ENCODE measurements at places on chromosomes 1 and 21.

- no peak for DNase-seq
These were observed 34.0 kb upstream of the SLC19A1 start for GRCh38 chr21:45575993-45576837.

GRCh38 chr1:45275054-45275453 lies 51.6 kb upstream of the HPDL start:
- no peak for DNase-seq

DNA sequence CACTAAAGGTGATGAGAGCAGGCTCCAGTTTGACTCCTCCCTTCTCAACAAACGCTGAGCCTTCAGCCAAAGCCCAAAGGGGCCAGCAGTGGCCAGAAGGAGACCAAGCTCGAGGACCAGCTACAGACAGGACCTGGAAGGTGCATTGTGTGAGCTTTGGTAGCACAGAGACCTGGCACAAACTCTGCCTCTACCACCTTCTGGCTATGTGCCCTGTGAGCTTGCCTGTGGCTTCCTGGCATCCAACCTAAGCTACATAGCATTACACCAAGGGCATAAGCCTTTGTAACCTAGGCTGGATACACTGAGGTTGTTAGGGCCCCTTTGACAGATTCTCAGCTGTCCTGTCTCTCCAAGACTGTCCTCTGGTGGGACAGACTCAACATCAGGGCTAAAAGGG lies 6.6 kb upstream of the VWA5B1 start:
- DNase-seq = no peak

- DNase-seq = no peak
These were observed 66.1 kb downstream of the EPS15 start for GRCh38 chr1:51453010-51453409.

- DNase-seq = no peak
These were observed 246.4 kb upstream of the ADAMTS5 start for GRCh38 chr21:27213303-27213702.

DNA sequence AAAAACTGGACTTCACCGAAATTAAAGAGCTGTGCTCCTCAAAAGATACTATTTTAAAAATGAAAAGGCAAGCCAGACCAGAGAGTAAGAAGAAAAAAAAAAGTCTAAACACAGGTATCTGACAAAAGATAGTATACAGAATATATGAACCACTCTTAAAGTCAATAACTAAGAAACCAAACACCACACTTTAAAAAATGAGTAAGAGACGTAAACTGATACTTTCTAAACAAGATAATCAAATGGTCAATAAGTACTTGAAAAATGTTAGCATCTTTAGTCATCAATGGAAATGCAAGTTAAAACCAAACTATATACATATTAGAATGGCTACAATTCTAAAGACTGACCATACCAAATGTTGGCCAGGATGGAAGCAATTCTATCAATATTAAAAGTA lies 77.6 kb downstream of the EVI5 start:
- DNase-seq = no peak

DNA sequence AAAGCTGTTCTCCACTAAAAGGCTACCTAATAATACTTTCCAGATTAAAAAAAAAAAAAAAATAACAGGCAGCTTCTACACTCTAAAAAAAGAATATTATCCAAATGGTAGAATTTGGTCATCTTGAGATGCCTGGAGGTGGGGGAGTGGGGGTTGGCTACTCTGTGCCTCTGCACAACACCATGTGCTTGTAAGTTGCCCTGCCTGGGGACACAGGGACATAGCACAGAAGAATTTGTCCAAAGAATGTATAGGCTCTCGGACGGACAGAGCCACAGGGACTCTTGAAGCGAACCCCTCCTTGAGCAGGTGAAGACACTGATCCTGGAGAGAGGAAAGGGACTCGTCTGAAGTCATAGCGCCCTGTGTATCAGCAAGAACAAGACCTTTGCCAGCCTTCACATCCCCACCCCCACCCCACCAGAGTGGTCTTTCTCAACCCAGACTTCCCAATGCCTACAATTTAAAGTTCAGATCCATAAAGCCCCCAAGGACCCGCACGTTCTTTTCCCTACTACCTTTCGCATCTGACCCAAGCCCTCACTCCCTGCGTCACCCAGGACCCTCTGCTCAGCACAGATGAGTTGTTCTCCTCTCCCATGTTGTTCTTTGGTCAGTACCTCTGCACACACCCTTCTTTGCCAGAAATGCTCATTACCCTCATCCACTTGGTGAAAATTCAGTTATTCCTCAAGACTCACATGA lies 72.6 kb downstream of the LGR6 start:
- no peak for DNase-seq

DNA sequence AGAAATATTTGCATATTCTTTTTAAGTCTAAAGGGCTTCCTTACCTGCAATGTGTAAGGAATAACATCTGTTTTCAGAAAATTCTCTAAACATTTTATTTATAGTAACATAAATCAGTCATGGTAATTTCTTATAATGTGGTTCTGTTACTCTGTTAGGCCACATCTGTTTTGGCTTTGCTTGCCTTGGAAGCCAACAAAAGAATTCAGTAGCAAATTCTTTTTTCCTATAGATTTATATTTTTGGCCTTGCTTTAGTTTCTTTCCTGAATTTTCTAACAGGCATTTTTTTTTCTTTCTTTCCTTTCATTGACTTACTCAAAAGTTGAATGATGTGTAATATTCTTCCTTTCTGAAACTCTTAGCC lies 72.2 kb downstream of the OSBPL9 start:
- DNase-seq = no peak

- no peak for DNase-seq
These were observed 7.8 kb upstream of the ARTN start for GRCh38 chr1:43925846-43926245.

DNA sequence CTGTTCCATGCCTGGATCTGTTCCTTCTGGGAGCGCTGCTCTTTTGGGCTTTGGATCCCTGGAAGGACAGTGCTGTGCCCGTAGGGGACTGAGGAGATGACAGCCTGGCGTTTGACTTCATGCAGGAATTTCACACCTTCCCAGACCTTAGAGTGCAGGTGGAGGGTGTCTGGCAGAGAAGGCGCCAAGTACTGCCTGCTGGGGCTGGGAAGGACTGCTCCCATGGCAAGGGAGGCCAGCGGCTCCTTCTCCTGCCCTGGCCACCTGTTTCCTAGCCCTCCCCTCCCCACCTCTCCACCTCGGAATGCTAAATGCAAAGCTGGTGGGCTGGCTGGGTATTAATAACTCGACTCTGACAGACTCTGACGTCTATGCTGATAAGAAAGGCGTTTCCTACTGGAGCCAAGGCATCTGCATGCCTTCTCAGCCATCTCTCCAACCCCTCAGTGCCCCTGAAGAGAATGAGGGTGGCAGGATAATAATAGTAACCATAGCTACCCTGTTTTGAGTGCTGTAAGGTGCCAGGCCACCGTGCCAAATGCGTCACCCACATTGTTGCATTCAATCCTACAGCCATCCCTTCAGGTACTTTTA lies 17.5 kb upstream of the PDIK1L start:
- DNase-seq = no peak

GRCh38 chr21:27047658-27048314 lies 80.9 kb upstream of the ADAMTS5 start:
- no peak for DNase-seq

GRCh38 chr1:115890580-115890979 lies 49.7 kb upstream of the NHLH2 start:
- DNase-seq = no peak

DNA sequence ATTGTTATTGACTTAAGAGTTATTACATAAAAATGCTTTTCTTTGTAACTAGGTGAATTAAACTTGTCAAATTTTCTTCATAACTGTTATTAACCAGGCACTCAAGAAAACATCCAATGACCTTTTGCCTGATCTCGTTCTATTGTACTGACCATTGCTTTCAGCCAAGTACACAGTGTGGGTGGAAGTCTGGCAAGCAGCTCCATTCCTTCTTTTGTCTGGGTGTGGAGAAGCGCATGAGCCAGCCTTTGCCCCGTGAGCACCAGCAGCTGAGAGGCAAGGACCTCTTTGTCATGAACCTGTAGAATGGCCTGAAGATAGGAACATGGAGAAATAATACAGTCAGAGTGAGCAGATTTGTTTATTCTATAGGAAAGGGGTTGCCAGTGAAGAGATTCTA lies 57.5 kb downstream of the IARS2 start:
- DNase-seq = peak; percentile 74

GRCh38 chr1:10105484-10105883 lies 72.7 kb downstream of the UBE4B start:
- no peak for DNase-seq

- no peak for DNase-seq
These were observed 121.2 kb downstream of the PTPN14 start for GRCh38 chr1:214429951-214430770.

- DNase-seq = no peak
These were observed 146.4 kb downstream of the NOS1AP start for GRCh38 chr1:162215902-162216301.

DNA sequence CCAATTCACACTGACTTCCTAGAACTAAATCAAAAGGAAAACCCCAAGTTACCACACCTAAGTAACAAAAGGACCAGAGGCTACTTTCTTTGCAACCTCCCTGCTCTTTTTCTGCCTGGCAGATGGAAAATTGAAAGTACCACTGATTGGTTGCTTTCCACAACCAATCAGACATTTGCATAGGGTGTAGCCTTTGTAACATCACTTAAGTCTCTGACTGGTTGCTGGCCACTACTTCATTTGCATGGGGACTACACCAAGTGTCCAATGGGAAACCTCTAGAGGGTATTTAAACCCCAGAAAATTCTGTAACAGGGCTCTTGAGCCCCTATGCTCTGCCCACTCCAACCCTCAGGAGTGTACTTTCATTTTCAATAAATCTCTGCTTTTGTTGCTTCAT lies 365.0 kb downstream of the LTN1 start:
- DNase-seq = no peak

GRCh38 chr1:177912991-177913390 lies 56.9 kb downstream of the SEC16B start:
- DNase-seq = no peak

DNA sequence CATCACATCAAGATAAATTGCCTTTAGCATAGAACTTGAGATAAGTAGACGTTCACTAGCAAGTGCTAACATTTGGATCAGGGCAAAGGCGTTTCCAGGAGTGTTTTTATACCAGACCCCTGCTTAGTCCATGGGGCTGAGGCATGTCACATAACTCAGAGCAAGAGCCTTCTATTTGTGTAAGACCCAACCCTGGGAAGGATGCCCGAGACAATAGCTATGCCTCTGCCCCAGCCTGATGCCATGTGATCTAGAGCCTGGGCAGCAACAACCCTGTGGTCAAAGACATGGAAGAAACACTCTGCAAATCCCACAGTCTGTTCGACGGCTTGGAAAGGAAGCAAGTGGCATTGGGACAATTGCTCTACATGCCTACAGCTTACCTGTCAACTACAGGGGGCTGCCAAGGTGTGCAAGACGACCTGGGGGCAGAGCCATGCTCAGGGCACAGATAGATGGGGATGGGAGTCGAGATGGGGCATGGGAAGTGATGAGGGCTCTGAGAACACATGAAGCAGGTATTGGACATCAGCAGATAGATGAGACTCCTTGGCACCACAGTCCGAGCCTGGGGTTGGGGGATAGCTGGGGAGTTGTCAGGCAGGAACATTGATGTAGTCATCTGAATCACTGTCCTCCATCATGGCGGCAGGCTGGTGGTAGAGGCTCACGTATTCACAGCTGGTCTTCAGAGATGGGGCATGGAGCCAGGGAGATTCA lies 7.3 kb downstream of the IL24 start:
- DNase-seq = no peak

GRCh38 chr1:244254467-244254866 lies 197.2 kb downstream of the ADSS2 start:
- no peak for DNase-seq

GRCh38 chr1:229509576-229509975 lies 1.4 kb upstream of the NUP133 start:
- DNase-seq = no peak

DNA sequence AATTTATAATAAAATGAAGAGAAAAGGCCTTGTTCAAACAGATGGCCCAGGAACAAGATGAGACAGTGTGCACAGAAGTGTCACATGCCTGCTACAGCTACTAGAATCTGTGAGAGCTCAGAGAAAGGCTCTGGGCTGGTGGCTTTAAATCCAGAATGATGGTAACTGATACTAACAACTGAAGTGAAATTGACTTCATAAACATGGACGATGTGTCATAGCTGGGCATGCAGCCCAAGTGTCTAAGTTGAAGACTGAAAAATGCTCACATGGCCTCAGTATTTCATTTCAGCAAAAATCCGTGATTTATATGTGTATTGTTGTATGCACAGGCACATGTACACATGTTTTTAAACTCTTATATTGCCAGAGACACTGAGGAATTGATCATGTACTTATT lies 208.3 kb upstream of the RUNX1 start:
- DNase-seq = peak; percentile 89

GRCh38 chr21:40972151-40972550 lies 125.2 kb upstream of the DSCAM start:
- no peak for DNase-seq

GRCh38 chr1:101240041-101240430 lies 3.2 kb downstream of the S1PR1 start:
- no peak for DNase-seq

GRCh38 chr1:204746838-204747442 lies 61.4 kb upstream of the LRRN2 start:
- DNase-seq = peak; percentile 47

DNA sequence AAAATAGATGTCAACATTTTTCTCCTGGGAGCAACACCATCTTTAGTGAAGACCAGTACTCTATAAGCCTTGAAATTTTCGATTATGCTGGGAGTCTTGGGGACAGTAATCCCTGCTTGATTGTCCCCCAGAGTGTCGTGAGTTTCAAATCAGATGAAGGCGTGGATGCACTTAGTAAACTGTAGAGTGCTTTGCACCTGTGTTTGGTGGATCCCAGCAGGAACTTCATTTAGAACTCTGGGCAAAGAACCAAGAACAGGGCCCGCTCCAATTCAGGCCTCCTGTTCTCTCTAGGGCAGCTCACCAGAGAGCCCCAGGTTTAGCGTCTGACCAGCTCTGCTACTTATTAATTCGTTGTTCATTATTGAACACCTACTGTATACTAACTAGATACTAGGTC lies 1.5 kb downstream of the GPX7 start:
- no peak for DNase-seq

DNA sequence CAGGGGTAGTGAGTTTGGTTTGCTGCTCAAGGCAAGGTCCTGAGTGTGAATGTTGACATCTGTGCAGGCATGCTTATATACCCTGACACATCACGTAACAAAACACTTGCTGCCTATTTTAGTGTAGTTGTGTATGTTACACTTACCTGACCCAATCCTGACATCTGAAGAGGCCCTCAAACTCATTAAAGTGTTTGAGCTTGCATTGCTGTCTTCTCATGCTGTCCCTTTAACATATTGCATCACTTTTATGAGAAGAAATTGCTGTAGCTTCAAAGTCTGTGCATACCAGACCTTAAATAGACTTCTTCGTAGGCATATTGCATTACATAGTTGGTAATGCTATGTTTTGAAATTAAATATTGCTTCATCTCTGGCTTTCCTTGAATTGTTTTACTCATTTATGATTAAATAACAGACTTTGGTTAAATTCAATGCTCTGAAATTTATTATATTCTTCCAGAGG lies at the start of gene KRTAP19-3:
Gene KRTAP19-3 (minus strand): TSS at position 51 of the 466 bp plus-strand sequence. CDS start 56 bp downstream, outside the sequence.
- DNase-seq = no peak

DNA sequence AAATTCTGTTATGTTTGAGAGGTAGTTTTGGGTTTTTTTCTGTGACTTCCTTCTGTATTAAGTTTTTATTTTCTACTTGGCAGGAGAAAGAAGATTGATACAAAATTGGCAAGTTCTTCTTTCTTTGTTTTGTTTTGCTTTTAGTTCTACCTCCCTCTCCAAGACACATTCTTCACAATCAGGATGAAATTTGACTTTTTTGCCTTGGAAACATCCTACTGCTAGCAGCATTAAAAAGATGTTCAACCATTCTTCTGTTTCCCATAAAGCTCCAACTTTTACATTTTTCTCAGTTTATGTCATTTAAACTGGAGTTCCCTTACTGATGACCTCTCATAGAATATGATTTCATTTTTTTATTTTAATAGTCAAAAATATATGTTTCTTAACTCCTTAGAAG lies 234.8 kb downstream of the NCAM2 start:
- DNase-seq = no peak
